ENCODE measurements at places on chromosomes 5 and 9.

GRCh38 chr9:121956808-121957207 is 136.3 kb downstream of the TTLL11 start:
- DNase-seq = no peak

- no peak for DNase-seq
Measured at GRCh38 chr5:23029290-23029689, 176.1 kb upstream of the CDH12 start.

DNA sequence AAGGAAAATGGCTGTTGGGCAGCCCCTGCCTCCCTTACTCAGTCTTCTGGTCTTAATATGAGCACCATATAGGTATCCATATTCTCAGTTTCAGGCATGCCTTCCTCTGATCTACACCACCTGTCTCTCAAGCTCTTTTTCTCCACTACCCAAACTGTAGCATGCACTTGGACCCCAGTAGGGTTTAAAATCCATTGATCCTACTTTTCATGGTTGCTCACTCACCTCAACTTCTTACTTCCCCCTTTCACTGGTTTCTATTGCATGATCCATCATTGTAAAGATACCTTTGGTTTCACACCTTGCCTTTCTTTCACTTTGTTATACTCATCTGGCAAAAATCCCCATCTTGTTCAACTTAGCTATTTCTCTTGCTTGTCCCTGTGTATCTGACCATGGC is 159.4 kb downstream of the KDM4C start:
- DNase-seq = no peak

- no peak for DNase-seq
Measured at GRCh38 chr5:14591548-14591947, 10.0 kb downstream of the OTULINL start.

DNA sequence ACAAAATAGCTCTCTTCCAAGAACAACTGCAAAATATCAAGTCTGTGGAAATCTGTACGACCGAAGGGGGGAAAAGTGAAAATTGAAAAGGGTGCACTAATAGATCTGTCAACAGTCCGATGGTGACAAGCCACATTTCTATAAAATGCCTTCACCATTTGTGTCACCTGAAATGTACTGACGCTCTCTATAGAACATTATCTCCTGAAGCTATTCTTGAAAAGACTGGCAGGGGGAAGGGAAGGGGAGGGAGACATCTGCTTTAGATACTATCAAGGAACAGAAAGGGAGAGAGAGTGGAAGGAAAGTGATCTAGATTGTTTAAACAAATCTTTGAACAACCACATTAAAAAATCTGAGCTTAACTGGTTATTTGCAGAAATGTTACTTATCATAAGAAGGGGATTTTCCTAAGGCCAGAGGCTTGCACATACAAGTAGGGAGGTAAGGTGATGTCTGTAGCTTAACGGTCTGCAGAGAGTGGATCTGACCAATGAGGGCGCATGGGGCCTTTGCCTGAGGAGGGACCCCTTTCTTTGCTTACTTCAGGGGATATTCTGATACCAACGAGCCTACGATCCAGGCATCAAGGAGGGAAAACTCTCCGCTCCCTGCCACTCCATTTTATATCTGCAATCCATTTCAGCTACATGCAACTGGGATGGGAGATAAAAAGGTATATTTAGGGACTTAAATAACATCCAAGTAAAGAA is 92.1 kb downstream of the CRB2 start:
- no peak for DNase-seq

DNA sequence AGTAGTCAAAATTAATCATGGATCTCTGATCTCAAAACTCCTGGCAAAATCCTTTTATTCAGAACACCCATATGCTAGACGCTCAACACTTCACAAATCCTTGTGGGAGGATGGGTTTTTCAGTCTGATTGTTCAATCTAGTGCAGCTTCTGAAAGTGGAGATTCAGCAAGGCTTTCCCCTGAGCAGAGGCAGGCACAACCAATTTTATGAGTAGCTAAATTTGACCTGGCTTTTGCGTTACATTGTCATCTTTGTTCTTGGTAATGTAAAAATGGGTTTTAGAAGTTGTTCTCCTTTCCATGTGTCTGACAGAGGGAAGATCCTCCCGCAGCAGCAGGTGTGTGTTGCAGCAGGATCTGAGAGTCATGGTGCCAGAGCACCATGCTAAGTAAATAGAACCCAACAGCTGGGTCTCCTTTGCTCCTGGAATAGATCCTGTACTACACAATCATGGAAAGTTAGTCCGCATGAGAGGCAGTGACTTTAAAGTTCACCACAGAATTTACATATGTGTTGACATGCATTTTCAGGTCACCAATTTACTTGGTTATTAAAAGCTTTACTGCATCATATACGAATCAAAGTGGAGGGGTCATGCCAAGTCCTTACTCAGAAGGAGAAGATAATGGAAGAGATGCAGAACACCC is 70.1 kb upstream of the MEF2C start:
- DNase-seq = no peak

DNA sequence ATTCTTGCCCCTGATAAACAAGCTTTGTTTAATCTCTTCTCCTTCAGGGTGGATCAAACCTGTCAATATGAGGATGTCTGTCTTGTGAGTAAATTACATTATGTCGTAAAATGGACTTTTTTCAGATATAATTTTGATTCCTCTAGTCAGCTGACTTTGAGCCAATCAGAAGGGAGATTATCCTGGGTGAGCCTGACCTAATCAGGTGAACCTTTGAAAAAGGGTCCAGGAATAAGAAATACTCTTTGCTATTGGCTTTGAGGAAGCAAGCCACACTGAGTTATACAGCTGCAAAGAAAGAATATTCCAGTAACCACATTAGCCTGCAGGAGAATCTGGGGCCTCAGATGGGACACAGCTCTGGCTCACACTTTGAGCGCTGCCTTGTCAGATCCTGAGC is 304.3 kb upstream of the ARRDC3 start:
- DNase-seq = no peak

DNA sequence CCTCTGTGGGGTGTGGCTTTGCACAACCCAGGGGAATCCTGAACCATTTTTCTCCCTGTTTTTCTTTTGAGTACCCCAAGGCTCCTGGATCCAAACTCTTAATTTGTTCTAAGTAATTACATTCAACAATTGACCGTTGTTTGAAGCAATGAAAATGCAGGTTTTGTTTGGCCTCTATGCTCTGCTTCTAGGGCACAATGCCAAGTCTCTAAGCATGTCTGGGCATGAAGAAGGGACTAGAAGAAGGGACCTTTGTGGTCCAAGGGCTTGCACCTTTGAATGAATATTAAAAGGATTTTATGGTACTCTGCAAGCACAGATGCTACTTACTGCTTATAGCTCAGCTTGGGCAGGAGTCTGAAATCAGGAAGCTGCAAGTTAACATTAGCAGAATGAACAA is 6.6 kb upstream of the ENC1 start:
- no peak for DNase-seq

DNA sequence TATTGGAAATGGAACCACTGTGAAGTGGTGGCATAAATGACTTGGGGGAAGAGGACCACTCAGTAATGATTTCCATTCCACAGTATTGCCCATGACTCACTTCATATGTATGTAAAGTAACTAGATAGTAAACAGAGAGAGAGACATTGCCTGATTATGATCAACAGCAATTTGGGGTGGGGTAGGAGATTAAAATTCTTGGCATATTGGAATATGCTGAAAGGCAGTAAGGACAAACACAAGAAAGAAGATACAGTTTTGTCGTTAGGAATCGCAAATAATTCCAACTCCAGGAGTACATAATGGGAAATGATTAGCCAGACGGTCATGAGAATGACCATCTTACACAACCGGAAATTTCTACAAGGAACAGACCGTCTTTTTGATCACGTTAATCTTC is 1.5 kb upstream of the HMGCS1 start:
- no peak for DNase-seq

- DNase-seq = no peak
Measured at GRCh38 chr9:129007766-129008468, 20.2 kb downstream of the SH3GLB2 start.

GRCh38 chr5:14627270-14627669 is 37.2 kb upstream of the OTULIN start:
- DNase-seq = no peak

DNA sequence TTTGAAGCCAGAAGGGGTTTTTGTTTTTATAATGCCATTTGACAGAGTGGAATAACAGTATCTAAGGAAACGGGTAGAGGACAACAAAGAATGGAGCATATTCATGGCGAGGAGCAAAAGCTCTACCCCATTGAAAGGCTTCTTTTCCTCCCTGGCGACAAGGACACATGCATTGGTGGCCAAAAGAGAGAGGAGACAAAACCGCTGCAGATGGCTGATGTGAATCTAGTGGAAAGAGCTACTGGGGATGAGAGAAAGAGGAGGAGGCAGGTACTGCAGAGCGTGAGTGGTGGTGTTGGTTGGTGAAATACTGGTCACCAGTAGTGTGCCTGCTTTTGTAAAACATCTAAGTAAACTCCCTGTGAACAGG is 491 bp downstream of the APC start:
- no peak for DNase-seq

DNA sequence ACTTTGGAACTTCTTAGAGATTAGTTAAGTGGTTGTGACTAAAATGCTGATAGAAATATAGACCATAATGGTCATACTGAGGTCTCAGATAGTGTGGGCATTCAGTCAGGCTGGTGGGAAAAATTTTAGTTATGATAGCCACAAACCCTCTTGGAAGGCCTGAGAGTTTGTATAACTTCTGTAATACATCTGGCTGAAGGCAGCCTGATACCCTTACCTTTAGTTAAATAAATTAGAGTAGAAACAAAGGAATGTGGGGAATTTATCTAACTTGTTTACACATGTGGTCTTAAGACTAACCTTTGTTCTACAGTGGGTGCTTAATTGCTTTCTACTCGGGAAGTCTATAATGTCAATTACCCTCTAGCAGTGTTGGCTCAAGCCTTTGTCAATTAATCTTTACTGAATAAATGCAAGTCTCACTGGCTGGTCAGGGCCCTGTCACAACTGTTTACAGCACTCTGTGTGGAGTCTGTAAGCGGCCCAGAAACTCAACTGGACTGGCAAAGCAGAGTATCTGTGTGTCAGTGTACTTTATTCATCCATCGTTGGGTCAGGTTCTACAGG is 184.0 kb downstream of the FBXO4 start:
- DNase-seq = no peak

DNA sequence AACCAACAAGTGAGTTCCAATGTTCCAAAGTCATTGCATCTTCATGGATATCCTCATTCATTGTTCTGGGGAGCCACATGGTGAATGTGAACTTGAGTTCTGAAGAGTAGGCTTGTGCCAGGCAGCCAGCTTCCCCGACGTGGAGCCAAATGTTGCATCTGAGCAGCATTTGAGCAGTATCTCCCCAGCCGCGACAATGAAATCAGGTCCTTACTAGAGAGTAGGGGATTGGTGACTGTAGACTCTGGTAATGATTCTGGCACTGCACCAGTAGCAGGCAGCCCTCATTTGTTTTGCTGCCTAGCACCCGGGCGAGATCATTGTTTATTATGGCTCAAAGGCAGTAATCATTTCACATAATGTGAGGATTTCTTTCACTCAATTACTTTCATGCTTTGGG is 451.4 kb upstream of the C9orf72 start:
- no peak for DNase-seq

GRCh38 chr5:77498952-77499351 is 6.8 kb upstream of the WDR41 start:
- DNase-seq = no peak

DNA sequence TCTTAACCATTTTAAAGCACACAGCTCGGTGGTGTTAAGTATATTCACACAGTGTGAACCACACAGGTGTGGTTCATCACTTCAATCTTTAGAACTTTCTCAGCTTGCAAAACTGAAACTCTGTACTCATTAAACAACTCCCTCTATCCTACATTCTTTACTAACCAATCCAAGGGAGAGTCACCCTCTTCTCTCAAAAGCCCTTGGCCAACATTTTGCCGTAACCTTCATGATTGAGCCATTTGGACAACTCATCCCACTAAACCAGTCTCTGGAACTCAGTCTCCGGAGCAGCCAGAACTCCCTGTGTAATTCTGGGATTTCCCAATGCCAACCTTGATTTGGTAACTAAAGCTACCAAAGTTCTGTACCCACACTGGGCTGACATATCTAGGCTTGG is 84.7 kb downstream of the TTC39B start:
- DNase-seq = no peak

- DNase-seq = no peak
Measured at GRCh38 chr5:17816944-17817343, 182.7 kb downstream of the TAF11L14 start.

- DNase-seq = no peak
Measured at GRCh38 chr9:89143266-89143665, 35.4 kb downstream of the SHC3 start.

DNA sequence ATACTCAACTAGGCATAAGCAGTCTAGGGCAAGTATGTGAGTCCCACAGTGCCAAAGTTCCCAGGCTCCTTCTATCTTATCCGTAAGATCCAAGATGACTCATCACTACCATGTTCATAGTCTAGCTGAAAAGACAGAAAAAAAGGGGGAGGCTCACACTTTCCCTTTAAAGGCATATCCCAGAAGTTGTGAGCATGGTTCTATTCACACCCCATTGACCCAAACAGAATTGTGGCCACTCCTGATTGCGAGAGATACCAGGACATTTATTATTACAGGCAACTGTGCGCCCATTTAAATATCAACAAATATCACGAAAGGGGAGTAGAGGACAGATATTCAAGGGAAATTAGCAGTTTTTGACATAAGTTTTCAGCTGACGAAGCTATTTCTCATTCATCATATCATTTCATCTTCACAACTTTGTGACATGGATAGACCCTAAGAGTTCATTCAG is 8.1 kb upstream of the PFDN1 start:
- DNase-seq = no peak

DNA sequence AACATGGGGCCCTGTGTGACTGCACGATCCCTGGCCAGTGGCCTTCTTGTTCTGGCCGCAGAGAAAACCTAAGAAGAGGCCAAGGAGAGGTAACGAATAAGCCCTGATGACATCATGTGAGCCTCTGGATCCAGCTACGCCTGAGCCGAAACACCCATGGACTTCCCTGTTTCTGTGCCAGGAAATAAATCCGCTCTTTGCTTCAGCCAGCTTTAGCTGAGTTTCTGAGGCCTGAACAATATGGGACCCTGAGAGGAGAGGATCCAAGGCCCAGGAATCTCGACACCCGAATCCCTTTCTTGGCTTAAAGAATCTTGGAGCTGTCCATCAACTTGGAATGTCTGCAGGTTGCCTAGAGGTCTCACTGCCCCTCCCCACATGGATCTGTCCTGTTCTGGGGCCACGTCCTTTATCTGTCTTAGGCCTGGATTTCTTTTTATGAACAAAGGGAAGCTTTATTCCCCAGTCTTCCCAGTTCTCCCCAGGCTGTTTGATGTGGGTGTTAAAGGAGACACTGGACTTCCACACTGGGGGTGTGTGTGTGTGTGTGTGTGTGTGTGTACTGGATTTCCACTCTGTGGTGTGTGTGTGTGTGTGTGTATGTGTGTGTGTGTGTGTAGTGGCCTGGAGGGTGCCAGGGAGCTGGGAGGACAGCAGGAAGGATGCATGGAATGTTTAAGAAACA is 13.7 kb downstream of the IER5L start:
- DNase-seq = no peak

DNA sequence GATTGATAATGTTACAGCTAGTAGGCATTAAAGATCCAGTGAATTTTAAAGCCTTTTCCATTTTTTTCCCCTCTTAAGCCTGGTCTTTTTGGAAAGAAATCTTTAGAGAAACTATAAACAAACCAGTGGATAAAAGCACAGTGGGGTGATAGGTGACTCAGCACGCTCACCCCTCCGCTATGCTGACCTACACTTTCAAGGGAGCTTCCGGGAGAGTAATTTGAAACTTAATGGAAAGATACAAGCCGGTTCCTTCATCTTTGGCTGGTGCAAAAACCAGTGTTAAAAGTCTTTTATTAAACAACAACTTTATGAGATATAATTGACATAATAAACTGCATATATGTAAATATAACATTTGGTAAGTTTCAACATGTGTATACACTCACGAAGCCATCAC is 27.0 kb upstream of the ALDOB start:
- no peak for DNase-seq
